NCI-H1436 treated with DMSO at 0.1 percent for 48 hours (cell line): ENCODE measurements at places on chromosomes 4 and X.

- no peak for DNase-seq
Observed at GRCh38 chrX:65591206-65591605, 56.6 kb upstream of the LAS1L start.

DNA sequence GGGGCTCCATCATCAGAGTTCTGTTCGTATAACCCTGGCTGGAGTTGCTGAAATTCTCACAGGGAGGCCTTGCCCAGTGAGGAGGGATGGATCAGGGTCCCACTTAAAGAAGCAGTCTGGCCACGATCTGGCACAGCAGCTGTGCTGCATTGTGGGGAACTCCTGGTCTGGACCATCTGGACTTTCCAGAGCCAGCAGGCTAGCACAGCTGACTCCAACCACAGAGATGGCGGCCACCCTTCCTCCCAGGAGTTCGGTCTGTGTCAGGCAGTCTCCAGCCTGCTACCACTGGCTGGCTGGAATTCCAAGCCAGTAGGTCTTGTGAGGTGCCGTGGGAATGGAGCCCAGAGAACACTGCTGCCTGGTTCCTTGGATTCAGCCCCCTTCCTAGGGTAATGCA, 62.0 kb downstream of the SLAIN2 start:
- no peak for DNase-seq

DNA sequence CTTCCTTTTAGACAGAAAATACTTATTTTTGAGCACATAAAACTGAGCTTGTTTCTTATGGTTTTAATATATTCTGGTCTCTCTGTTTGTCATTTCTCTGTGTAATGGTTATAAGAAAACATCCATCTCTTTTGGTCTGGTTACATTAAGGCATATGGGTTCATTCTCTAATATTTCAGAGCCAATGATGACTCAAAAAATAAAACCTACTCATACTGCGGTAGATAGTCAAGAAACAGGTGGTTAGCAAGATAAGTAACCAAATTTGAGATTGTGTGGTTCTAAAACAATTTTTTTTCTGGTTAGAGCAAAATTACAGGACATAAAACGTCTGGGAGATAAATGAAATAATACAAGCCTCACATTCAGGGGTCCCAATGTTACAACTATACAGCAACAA, 654.5 kb downstream of the STIM2 start:
- DNase-seq: no peak

DNA sequence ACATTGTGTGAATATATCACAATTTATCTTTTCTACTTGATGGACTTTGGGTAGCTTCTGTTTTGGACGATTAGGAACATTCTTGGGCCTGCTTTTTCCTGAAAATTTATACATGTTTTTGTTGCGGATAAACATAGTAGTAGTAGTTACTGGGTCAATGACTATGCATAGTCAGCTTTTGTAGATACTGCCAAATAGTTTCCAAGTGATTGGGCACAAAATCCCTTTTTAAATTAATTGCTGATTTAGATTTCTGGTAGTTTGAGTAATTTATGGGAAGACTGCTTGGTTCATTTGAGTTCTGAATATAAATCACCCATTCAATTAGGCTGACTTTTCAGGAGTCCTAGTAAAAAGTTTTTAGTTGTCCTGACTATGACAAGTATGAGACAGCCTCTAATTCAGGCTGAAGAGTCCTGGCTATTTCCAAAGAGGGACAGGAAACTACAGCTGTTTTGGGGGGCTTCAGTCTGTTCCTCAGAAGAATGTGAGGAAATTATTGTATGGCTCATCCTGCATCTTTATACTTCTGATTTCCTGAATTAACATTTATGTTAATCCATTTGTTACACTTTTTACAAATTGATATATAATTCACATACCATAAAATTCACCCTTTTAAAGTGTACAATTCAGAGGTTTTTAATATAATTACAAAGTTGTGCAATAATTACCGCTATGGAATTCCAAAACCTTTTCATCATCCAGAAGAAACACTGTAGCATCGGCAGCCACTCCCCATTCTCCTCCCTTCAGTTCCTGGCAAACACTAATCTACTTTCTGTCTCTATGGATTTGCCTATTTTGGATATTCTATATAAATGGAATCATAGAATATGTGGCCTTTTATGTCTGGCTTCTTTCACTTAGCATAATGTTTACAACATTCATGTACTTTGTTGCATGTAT, 14.2 kb downstream of the LRP2BP start:
- DNase-seq: no peak

- no peak for DNase-seq
Observed at GRCh38 chr4:165288226-165288625, 39.2 kb upstream of the MSMO1 start.

DNA sequence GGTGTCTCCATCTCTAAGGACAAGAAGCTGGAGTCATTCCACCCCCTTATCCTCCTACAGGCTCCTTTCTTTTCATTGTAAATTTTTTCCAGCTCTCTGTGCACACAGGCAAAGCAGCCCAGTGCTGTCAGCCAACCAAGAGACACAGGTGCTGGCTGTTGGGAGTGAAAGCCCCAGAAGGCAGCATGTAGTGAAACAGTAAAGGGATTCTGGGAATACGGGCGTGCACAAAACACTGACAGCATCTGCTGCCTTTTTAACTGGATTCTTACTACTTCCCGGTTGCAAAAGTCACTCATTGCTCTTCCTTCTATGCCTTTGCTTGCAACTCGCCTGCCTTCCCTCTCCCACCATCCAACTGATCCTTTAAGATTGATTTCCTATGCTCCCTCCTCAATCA, 208.6 kb upstream of the PRPS2 start:
- DNase-seq: no peak

- no peak for DNase-seq
Observed at GRCh38 chr4:16199093-16199492, 27.2 kb downstream of the TAPT1 start.

DNA sequence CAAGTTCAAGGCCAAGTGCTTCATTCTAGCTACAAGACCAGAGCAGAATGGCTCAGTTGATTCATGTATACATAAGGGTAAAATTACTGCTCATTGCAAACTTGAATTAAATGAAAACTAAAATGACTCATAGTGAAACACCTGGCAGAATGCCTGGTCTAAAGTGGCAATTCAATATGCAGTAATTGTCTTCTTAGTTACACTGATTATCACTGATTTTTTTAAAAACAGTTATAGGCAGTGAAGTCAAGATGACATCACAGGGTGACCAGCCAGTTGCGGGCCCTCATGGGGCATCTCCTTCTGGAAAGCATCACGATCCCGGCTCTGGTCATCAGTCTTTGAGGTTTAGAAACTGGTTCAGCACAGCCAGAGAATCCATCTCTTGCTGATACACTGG, 154.2 kb downstream of the RAB28 start:
- no peak for DNase-seq

GRCh38 chrX:11100281-11101035, 10.7 kb upstream of the HCCS start:
- no peak for DNase-seq

GRCh38 chr4:101306764-101307615, 40.3 kb downstream of the PPP3CA start:
- no peak for DNase-seq

- no peak for DNase-seq
Observed at GRCh38 chr4:154779362-154779947, 1.6 kb upstream of the RBM46 start.

- DNase-seq: no peak
Observed at GRCh38 chrX:45601052-45601451, 400.4 kb upstream of the DIPK2B start.

- DNase-seq: no peak
Observed at GRCh38 chr4:30429813-30430761, 290.1 kb upstream of the PCDH7 start.

DNA sequence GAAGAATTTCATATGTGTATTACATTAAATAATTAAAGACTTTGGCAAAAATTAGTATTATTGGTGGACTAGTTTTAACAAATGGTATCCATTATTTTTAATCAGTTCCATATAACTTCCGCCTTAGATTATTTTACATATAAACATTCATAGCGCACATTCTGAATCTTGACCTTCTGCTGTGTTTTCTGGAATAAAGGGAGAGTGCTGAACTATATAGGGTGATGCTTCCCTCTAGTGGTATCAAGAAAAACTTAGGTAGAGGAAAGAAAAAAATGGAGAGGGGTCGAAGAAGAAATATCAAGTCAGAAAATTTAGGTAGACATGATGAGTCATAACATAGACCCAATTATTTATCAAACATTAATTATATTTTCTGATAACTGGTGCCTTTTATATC, 155.6 kb upstream of the PACRGL start:
- DNase-seq: no peak

- no peak for DNase-seq
Observed at GRCh38 chr4:85967872-85968271, 392.0 kb downstream of the MAPK10 start.

- no peak for DNase-seq
Observed at GRCh38 chrX:11641349-11642065, 24.2 kb downstream of the ARHGAP6 start.

DNA sequence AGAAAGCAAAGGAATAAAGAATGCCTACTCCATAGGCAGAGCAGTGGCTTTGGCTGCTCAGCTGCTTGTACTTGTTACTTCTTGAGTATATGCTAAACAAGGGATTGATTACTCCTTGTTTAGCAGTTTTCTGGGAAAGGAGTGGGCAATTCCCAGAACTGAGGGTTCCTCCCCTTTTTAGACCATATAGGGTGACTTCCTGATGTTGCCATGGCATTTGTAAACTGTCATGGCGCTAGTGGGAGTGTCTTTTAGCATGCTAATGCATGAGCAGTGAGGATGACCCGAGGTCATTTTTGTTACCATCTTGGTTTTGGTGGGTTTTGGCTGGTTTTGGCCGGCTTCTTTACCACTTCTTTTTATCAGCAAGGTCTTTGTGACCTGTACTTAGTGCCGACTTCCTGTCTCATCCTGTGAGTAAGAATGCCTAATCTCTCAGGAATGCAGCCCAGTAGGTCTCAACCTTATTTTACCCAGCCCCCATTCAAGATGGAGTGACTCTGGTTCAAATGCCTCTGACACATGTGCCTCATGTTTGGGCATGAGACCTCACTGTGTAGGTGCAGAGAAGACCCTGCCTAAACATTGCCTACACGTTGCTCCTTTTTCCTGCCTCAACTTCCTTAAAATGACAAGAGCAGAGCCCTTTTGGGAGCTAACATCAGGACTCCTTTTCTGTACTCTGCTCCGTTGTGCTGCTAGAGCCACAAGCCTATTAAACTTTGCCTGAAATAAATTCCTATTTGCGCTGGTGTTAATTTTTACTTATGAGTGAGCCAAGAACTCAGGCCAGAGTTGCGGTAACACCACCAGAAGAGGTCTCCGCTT, 21.0 kb upstream of the UBA6 start:
- DNase-seq: no peak

GRCh38 chrX:155086202-155086840, 15.0 kb downstream of the BRCC3 start:
- no peak for DNase-seq

GRCh38 chrX:72053508-72053907, 78.2 kb downstream of the RTL5 start:
- DNase-seq: no peak

- DNase-seq: no peak
Observed at GRCh38 chr4:89100853-89101252, 10.5 kb upstream of the TIGD2 start.

DNA sequence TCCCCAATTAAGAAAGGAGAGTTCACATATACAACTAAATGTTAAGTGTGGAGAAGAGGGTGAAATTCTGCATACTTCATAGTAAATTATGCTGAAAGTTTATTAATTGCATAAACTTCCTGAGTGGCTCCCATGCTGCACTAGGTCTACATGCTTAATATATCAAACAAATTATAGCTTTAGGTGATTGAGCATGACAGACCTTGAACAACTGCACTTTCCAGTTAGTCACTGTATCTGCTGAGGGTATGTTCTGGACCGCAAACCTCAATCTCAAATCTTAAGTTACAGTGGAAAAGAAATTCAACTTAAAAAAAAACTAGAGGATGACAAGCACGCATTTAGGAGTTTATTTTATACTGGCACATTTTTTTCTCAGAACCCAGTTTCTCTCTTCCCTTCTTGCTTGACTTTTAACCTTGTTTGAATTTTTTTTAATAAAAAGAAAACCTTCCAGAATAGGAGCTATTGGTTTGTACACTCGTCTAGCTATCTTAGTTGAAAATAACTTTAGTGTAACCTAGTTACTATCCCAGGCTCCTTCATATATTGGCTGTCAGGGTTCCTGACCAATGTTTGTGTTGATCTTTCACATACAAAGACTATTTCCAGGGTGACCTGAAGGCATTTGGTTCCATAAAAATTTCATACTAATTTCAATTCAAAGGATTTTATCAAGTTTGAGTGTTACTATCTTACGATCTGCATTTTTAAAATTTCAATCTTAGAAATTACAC, 10.2 kb upstream of the FAM120C start:
- DNase-seq: no peak

- no peak for DNase-seq
Observed at GRCh38 chr4:186137196-186137794, 32.8 kb downstream of the FAM149A start.

- DNase-seq: no peak
Observed at GRCh38 chr4:129561280-129561679, 465.3 kb downstream of the C4orf33 start.

DNA sequence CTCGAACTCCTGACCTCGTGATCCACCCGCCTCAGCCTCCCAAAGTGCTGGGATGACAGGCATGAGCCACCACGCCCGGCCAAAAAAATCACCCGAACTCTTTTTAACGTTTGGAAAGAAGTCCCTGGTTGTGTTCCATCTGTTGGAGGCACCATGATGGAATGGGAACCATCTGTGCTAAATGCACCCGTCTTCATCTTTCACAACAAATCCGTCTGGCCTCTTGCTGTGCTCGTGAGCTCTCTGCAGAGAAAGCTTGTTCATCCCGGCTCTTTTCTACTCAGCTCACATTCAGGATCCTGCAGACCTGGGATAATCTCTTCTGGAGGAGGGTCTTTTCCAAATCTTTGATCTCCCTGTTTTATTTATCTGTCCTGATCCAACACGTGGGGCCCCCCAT, 188.8 kb downstream of the CRLF2 start:
- DNase-seq: no peak

- no peak for DNase-seq
Observed at GRCh38 chrX:41684138-41684537, 4.6 kb upstream of the GPR34 start.
